ENCODE measurements at places on chromosomes 11 and 22.

- DNase-seq = no peak
Measured at GRCh38 chr11:125079151-125079877, 16.2 kb downstream of the SLC37A2 start.

DNA sequence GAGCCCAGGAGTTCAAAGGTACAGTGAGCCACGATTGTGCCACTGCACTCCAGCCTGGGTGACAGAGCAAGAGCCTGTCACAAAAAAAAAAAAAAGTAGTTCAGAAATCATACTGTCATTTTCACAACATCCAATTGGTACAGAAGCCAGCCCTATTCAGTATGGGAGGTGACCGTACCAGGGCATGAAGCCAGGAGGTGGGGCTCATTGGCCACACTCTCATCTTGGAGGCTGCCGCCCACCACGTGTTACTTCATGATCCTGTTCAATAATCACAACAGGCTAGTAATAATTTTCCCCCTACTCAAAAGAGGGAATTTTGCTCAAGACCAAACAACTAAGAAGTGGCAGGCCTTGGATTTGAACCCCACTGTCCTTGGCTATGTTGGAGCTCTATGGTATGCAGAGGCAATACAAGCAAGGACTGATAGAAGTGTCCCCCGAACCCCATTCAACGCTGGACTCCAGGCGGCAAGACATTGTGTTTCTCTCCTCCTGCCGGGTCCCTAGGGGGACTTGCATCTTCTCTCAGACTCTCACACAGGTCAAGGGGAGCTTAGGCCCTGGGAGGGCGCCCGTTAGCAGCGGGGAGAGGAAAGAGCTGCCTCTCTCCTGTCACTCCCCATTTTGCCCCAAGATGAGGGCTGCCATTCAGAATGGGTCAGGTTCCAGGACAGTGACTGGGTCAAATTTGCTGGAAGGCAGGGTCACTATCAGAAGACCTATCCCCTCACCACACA, 40.2 kb upstream of the EMID1 start:
- DNase-seq = no peak

GRCh38 chr11:130710021-130710420, 206.3 kb downstream of the SNX19 start:
- DNase-seq = no peak

DNA sequence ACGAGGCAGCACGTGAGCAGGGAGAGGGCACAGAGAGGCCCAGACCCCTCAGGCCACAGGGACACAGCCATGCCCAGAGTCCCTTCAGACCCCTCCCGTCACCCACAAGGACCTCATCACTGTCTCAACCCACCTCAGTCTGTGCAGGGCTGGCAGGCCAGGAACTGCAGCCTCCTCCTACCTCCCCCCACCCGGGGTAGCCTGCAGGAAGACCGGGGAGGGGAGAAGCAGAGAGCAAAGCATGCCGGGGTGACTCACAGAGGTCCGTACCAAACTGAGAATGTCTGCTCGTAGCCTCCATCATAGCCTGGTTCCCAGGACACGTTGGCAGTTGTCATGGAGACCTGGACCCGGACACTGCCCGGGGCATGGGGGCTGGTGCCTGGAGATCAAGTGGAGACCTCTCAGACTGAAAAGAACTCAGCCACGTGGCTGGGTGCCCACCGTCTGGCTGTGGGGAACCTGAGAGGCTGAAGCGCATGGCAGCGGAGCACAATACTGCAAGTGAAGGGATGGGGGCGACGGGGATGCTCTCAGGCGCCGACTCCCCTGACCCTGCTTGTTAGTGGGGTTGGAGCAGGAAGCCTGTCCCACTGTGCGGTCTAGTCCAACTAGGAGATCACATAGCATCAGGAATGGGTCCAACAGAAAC, 27.2 kb downstream of the IGSF9B start:
- DNase-seq = no peak

DNA sequence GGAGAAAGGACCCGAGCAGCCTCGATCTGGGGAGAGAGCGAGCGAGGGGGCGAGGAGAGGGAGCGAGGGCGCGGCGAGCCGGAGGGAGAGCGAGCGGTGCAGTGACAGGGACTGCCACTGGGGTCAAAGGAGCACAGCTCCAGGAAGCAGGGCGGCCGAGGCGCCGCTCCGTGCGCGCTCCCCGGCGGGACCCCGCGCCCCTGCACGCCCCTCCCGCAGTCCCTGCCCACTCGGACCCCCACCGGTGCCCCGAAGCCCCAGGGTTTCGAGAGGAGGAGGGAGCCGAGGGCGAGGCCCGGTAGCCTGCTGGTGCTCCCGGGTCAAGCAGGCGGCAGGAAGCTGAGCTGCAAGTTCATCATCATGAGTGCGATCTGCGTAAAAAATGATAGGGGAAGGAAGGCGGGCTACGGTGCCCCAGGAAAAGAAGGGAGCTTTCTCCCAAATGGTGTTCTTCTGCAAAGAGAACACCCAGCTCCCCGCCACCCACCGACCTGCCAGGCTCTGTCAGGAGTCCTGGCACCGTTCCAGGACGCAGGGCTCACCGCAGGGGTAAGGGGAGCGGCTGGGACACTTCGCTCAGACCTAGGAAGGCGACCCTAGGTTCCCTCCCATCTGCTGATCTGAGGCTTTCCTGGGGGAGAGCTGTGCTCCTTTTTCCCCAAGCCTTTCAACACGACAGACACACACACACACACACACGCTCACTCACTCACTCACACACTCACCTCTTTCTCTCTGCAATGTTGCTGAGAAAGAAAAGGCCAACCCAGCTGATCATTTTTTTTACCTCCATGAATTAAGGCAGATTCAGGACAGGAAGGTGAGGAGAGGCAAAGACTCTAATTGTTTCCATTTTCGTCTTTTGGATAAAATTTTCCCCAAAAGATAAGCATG, at the start of gene MPPED2:
Gene MPPED2 (minus strand): TSS at position 103 of the 894 bp plus-strand sequence. CDS start 5,980 bp downstream, outside the sequence.
- DNase-seq = no peak

DNA sequence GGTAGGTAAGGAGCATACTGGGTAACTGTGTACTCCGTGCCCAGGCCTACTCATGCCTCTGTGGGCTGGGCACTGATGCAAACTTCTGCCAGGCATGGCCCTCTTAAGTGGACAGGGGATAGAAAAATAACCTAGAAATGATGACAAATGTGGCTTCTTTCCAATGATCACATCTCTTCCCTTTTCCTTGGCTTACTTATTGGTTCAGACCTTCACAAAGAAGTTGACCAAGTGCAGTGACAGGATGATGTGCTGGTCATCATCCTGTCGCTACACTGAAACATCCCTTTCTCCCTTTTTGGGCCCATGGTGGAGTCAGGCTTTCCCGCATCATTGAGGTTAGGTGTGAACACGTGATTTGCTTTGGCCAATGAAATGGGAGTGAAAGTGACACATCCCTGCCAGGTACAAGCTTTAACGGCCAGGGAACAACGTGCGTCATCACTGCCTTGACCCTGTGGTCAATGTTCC, 31.8 kb upstream of the APOBEC3A start:
- DNase-seq = no peak

DNA sequence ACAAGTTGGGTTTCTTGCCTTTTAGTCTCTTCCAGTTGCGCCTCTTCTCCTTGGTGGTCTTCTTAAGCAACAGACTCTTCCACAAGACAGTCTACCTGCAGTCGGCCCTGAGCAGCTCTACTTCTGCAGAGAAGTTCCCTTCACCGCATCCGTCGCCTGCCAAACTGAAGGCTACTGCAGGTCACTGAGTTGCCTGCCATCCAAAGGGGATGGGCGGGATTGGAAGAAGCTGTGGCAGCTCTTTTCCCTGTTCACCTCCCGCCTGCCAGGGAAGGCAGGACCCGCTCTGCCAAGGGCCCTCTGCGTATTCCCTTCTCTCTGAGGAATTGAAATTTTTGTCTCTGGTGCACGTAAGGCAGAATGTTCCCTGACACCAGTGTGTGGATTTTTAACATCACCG, 9.2 kb upstream of the STT3A start:
- DNase-seq = no peak

DNA sequence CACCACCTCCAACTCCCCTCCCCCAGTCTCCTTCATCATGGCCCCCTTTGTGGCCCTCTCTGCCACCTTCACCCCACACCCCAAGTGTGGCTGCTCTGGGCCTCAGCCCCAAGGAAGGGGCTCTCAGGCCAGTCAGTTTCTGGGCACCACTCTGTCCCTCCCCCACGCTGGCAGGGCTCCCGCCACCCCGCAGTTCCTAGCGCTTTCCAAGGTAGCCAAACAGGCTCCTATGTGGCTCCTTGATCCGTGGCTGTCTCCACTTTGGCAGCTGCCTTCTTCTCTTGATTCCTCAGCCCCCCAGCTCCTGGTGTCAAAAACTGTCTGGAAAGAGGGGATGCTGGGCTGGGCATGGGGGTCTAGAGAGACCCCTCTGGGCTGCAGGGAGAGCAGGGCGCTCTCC, 10.4 kb upstream of the CACNA1I start:
- no peak for DNase-seq
